ENCODE measurements at places on chromosomes 4 and X.

DNA sequence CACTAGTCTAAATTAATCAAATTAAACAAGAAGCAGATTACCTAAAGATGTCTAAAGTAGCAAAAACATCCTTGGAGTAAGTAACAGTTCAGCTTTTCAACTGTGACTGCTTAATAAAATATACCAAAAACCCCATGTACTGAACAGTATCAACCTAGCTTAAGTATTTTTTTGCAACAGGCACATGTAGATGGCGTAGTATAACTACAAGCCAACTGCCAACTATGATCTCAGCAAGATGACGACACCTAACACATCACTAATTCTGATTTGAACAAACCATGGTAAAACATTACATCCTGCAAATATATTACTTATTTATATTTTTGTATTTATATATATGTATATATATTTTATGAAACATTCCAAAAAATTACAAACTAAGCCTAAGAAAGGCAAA is 24.5 kb downstream of the DHX15 start:
- DNase-seq: no peak

- no peak for DNase-seq
Observed at GRCh38 chrX:9515973-9516538, 51.2 kb downstream of the TBL1X start.

- no peak for DNase-seq
Observed at GRCh38 chrX:38232079-38232686, 11.5 kb upstream of the SRPX start.

DNA sequence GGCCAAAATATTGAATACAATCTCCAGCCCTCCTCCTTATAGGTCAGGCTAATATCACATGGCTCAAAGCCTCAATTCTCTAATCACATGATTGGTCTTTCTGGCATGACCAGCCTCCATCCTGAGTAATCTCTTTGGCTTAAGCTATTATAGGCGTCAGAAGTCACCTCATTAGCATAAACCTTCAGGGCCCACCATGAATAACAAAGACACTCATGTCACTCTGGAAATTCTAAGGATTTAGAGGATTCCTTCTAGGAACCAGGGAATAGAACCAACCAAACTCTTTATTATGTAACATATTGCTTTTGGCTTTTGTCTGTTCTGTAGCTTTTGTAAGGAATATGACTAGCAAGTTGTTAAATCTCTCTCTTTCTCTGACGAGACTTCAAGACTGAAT is 109.2 kb upstream of the IGFBP7 start:
- no peak for DNase-seq

DNA sequence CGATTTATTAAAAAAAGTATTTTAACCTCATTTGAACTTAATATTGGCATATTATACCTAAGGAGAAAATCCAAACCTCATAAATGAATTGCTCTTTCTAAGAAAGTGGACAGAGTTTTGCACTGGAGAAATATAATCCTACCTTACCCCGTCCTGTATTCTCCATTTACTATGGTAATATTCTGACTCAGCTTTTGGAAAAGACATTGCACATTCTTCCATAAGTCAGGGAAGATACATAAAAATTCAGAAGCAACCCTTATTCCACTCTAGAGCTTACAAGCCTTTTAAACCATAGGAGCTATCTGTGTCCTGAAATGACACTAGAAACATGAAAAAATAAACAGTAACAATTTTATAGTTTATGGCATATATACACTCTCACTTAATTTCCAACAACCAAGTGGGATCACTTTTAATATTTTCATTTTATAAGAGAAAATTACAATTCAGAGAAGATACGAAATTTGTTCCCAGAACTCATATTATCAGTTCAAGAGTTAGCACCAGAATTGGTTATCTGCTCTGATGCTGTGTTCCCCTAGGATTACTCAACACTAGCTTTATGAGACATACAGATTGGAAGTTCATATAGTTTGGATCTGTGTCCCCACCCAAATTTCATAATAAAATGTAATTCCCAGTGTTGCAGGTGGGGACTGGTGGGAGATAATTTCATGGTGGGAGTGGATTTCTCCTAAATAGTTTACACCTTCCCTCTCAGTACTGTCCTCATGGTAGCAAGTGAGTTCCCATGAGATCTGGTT is 359.4 kb downstream of the ARAP2 start:
- no peak for DNase-seq

GRCh38 chr4:139817657-139818452 is 152.2 kb downstream of the MGST2 start:
- no peak for DNase-seq

DNA sequence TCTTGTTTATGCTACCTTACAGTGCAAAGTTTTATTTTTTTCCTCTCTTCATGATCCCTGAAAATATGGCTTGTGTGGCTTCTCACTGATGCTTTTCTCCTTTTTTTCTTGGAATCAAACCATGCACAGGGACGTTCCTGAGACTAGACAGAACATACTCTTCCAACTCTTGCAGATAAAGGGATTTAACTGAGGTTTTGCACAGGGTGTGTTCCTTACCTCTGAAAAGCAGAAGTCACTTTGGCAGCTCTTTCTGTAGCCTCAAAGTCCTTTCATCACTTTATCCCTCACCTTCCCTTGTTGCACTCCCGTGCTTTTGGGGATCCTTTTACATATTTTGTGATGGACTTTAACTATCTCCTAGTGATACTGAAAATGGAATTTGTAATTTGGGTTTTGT is 300.1 kb downstream of the SPRY1 start:
- DNase-seq: no peak

GRCh38 chr4:168955674-168956073 is 54.4 kb downstream of the CBR4 start:
- no peak for DNase-seq

DNA sequence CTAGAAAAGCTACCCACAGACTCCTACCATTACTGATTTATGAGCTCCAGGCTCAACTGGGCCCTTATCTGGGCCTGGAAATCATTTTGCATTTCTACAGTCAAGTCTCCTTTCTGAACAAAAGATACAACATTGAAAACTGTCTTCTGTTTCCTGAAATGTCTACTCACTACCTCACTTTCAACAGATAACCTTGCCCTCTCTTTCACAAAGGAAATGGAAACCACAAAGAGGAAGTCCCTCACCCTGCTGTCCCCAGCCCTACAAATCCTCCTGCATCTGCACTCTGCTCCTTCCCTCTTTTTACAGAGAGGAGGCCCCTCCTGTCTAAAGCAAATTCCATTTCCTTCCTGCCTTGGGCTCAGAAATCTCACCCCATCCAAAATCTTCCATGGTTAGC is 24.8 kb upstream of the CYBB start:
- no peak for DNase-seq

GRCh38 chr4:129240816-129241215 is 144.9 kb downstream of the C4orf33 start:
- DNase-seq: no peak

- no peak for DNase-seq
Observed at GRCh38 chr4:142393127-142393526, 453.0 kb downstream of the INPP4B start.

DNA sequence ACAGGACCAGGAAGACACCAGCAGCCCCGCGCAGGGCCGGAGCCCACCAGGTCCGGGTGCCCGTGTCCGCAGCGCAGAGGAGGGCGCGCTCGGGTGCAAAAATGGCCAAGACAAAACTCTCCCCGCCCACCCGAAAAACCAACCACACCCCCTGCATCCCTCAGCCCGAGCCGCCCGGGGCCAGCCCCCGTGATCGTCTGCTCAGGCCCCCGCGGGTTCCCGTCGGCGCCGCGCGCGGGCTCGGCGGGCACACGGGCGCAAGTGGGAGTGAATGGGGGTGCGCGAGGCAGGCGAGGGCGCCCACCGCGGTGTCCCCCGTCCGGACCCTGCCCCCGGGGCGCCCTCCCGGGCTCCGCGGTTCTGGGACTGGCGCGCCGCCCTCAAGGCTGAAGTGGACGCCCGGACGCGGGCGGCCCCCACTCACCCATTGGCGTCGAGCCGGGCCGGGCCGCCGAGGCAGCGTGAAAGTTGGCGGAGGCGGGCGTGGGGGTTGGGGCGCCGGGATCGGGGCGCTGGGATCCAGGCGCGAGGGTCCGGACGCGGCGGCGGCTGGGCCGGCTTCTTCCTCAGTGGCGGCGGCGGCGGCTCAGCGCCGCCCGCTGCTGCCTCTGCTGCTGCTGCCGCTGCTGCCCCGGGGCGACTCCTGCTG is 393 bp downstream of the SH3KBP1 start:
- DNase-seq: no peak

GRCh38 chr4:17771284-17771908 is 10.0 kb downstream of the FAM184B start:
- DNase-seq: no peak

GRCh38 chr4:40337523-40337922 is 2.4 kb downstream of the CHRNA9 start:
- DNase-seq: no peak

- DNase-seq: no peak
Observed at GRCh38 chr4:183554878-183555585, 50.2 kb downstream of the ING2 start.

- DNase-seq: no peak
Observed at GRCh38 chrX:150032742-150033141, 94.5 kb upstream of the EOLA2 start.

- no peak for DNase-seq
Observed at GRCh38 chr4:64899563-64899962, 490.3 kb upstream of the TECRL start.

DNA sequence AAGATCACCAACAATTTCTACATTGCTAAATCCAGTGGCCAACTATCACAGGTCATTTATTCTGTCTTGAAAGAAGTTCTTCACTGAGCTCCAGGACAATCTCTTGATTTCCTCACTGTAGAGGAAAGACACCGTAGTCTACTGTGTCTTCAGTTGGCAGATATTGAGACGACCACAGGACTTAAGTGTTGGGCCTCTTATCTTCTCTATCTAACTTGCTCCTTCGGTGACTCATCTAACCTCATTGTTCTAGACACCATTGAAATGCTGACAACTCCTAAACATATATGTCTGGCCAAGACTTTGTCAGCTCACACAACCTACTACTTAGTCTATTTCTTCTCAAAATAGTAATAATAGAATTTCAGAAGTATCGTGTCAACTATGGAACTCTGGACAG is 425.8 kb downstream of the ARAP2 start:
- DNase-seq: no peak
